ENCODE measurements at places on chromosomes 7 and 10. TPM values are rescaled to one million over a fixed set of nuclear protein-coding genes. Genes with fewer than 3 reads are reported as not detected.

- peak; percentile 6 for DNase-seq
Observed at GRCh38 chr10:58177362-58177947, 90.2 kb downstream of the IPMK start.

CFAP58 gene
- total RNA-seq: 1.2 TPM

HTR7 gene
- 14.3 TPM for total RNA-seq

DNA sequence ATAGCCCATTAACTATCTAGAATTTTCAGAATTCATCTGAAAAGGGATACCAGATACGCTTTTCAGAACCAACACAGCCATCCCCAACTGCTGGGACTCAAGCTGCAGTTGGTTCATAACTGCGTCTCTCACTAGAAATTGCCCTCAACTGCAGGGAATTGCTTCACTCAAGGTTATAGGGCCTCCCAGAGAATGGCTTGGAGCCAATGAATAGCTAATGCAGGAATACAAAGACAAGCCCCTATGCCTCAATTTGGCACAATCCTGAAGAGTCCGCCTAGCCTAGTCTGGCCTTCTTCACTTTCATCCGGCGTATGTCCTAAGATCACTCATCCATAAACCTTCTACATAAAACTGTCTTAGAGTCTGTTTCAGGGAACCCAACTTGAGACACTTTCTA lies 164.0 kb downstream of the SKAP2 start:
- no peak for DNase-seq

PDE1C gene
- total RNA-seq: 19.2 TPM

NKX1-2 gene
- under 0.01 TPM for total RNA-seq

- DNase-seq: no peak
Observed at GRCh38 chr7:27116031-27116961, 13.8 kb upstream of the HOXA2 start.

LRRC18 gene
- total RNA-seq: not detected

EFCAB10 gene
- total RNA-seq: 3.3 TPM

DNA sequence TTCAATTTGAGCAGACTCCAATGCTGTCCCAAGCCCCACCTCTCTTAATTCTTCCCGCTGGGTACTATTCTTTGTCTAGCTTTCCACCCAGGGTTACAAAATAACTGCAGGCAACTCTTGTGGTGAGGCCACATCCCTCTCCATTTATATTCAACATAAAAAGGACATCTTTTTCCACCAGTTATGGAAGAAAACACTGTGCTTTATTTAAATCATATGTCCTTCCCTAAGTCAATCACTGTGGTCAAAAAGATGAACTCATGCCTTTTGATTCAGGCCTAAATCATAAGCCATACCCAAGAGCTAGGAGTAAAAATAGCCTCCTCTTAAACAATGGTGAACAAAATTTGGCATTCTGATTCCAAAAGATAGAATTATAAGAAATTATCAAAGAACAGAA lies 386.0 kb downstream of the SEMA3D start:
- no peak for DNase-seq

GRCh38 chr10:102311025-102311420 lies 65.7 kb downstream of the GBF1 start:
- no peak for DNase-seq

DNA sequence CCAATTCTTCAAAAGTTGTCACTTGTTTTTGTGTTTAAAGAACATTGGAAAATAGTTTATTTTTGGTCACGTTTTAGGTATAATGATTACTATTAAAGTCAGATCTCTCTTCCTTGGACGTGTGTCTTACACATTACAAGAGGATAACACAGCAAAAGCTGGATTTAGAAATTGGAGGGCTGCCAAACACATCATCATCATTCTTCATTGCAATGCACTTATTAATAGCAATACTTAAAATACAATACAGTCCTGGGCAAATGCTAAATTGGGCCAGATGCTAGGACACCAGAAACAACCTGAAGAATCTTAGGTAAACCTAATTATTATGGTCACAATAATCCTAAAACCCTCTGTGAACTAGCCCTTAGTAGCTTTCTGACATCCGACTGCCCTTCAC lies 303.6 kb downstream of the DGKB start:
- no peak for DNase-seq

DNA sequence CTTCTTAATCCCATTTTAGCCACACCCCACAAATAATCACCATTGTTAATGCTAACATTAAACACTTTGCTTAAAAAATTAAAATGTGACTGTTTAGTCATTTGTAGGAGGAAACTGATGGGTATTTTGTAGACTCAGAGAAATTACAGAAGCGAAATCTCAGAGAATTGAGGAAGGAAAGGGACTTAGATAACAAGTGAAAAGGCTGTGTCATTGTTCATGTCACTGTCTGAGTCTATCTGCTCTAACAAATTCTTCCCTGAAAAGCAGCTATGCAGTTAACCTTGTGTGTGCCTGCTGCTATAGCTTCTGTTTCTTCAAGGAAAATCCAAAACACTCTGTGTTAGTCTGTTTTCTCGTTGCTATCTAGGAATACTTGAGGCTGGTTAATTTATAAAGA lies 40.9 kb upstream of the PLXDC2 start:
- DNase-seq: no peak

CALML3 gene
- under 0.01 TPM for total RNA-seq

DNA sequence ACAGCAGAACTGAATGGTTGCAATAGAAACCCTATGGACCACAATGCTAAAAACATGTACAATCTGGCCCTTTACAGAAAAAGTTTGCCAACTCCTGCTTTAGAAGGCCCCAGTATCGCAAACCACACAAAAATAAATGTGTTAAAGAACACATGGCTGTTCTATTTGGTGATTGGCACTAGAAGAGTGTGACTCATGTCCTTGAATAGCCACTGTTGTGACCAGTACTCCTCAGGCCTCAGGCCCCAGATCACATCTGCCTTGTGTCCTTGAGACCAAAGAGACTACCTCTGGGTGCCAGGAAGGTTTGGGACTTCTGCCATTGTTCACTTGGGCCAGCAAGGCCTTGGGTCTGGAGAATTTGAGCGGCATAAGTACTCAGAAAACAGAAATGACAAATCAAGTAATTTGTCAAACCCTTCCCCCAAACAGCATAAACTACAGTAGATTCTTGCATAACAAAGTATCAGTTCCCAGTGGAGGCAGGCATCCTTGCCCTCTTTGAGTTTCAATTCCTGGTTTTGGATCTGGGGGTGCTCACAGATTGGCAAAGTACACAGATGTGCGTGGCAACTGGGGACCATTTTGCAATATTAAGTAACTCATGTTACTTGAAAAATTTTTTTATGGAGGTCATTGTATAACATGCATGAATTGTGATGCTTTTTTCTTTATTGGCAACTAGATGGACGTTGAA lies 50.2 kb downstream of the MTURN start:
- no peak for DNase-seq

- DNase-seq: no peak
Observed at GRCh38 chr10:71462062-71462935, 65.6 kb downstream of the CDH23 start.

Data from frontal cortex (tissue), 4 donors.